Left lobe of liver (tissue), 2 donors: ENCODE measurements at places on chromosomes 6 and 20. TPM values are rescaled to one million over a fixed set of nuclear protein-coding genes. Genes with fewer than 3 reads are reported as not detected.

GRCh38 chr6:39224523-39225182 is 4.6 kb downstream of the KCNK5 start:
- peak; percentile 73 for DNase-seq

- DNase-seq: no peak
These were observed 55.1 kb upstream of the LAMA2 start for GRCh38 chr6:128827675-128828464.

GRCh38 chr20:44135012-44135412 is 52.0 kb downstream of the JPH2 start:
- no peak for DNase-seq

The FLRT3 gene
- total RNA-seq: 7.9 TPM

DNA sequence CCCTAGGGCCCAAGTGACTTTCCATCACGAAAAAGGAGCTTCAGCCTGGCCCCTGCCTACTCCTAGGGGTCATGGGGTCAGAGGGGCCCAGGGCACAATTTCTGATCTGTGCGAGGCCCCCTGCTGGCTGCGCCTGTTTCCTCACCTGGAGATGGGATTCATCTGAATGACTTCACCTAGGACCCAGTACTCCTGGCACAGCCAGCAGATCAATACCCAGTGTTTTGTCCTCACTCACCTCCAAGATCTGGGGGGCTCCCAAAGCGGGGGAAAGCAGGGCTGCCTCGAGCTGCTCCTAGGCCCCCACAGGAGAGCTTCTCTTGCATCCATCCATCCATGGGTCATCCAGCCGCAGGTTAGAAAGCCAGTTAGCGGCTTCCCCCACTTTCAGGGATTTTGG is 33.8 kb downstream of the CD40 start:
- no peak for DNase-seq

DNA sequence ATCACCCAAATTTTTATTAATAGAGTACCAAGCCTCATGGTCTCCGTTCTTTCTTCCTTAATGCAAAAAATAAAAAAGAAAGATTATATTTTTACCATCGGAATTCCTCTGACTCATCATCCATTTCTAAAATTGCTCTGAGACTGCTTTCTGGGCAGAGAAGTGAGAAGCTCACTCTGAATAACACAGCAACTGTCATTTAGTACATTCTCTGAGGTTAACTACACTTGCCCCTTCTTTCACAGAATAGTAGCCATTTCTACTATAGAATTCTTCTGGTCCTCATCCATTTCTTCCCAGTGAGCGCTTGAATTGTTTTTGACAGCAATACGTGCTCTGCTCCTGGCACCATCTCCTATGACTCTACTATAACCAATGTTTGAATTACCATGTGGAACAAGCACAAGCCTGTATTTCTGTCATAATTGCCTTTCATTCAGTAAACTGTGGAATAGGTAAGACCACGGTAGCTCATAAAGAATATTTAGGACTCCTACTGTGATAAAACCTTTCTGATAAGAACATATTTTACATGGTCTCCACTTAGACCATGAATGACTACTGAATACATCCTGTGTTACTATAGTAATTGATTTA is 435.5 kb upstream of the NRSN1 start:
- DNase-seq: no peak

GRCh38 chr6:12578751-12579150 is 137.8 kb upstream of the PHACTR1 start:
- no peak for DNase-seq

GRCh38 chr6:134984821-134985220 is 34.9 kb upstream of the ALDH8A1 start:
- no peak for DNase-seq

DNA sequence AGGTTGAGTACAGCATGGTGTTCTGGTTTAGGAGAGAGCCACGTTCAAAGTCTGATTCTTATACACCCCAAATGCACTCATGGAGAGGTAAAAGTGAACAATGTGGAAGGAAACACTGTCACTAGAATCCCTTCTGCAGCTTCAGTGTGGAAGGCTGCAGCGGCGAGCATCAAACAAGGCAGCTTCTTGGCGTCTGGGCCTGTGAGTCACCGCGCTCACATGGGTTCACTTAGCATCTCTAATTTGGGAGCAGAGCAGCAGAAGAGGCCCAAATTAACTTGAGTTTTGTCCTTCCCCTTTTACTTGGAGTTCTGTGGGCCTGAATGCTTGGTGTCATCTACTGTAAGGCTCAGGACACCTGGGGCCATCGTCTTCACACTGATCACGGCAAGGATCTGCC is 10.9 kb upstream of the E2F1 start:
- no peak for DNase-seq

- DNase-seq: no peak
These were observed 1.8 kb downstream of the ECHDC1 start for GRCh38 chr6:127341471-127342202.

DNA sequence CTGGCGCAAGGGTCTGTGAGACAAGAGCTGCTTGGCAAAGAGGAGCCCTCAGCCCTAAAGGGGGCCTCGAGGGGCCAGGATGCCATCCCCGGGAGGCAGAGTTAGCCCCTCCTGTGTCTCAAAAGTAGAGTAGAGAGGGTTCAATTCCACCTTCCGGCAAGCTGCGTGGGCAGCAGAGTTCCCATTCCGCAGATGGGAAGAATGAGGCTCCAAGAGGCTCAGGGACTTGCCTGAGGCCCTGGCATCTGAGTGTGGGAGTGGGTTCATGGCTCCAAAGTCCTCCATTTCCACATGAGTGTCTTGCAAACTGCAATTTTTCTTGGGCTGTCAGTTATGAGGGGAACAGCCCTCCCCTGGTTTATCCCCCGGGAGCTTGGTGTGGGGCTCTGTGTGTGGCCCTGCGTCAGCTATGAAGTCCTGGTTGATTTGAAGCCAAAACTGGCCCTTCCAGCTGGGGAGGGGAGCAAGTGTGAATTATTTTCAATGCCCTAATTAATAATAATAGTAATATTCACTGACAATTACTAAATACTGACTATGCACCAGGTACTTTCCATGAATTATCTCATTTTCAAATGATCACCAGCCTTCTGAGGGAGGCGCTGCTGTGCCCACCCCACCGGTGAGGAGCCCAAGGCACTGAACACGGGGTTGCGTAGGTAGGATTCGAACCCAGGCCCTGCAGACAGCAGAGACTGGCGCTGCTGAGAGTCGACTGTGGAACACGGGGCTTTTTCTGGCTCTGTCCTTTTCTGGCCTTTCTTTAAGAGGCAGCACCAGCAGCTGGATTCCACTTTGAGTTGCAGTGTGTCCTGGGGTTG is 153.0 kb upstream of the PTPN1 start:
- no peak for DNase-seq

DNA sequence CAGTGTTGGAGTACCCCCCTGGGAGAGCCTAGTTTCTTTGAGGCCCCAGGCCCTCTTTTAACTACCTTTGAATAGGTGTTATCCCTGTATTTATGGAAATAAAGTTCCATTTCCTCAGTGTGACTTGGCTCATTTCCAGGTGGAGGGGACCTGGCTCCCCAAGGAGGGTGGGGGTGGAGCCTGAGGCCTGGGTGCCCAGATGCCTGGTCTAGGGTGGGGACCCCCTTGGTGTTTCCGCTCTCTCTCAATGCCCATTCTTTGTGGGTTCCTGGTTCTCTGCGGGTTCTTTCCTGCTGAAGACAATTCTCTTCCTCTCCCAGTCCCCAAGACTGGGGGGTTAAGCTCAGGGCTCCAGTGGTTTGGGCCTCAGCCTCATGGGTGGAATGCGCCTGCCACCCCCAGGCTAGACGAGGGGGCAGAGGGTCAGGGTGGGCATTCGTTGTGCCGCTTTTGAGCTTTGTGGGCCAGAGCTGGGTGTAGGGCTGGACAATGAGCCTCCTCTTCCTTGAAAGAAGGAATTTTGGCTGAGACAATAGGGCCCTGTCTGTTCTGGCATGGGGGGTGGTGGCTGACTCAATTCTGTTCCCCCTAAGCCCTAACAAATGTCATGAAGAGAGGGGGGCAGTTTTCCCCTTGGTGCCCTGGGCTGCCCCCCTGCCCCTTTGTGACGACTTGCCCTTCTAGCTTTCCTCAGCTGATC is 686 bp upstream of the EGFL8 start:
- DNase-seq: no peak

The DSTN gene
- total RNA-seq: 96.2 TPM

- DNase-seq: peak; percentile 64
These were observed 28.0 kb upstream of the ZNF217 start for GRCh38 chr20:53621482-53622246.

The VPS52 gene
- total RNA-seq: 30.2 TPM

- no peak for DNase-seq
These were observed 67.5 kb upstream of the FBXO30 start for GRCh38 chr6:145882121-145882531.

GRCh38 chr6:154301839-154302752 is 54.5 kb downstream of the IPCEF1 start:
- no peak for DNase-seq

GRCh38 chr6:47157653-47158219 is 115.6 kb upstream of the ADGRF1 start:
- DNase-seq: no peak

The LST1 gene
- 10.2 TPM for total RNA-seq

The CST5 gene
- total RNA-seq: not detected

DNA sequence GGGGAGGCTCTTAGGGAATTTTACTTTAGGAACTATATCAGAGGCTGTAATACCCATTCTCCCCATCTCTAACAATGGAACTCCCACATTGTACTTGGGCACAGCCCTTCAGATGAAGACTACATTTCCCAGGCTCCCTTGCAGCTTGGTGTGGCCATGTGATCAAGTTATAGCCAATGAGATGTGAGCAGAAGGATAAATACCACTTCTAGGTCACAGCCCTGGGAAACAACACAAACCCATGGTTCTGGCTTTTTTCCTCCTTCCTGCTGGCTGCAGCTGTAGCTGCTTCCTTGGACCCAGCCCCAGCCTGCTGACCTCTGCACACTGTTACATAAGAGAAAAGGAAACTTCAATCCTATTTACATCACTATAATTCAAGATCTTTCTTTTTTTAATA is 445.9 kb upstream of the JARID2 start:
- peak; percentile 80 for DNase-seq
